Left lobe of liver (tissue), 2 donors: ENCODE measurements at places on chromosomes 7 and 10.

GRCh38 chr7:69859342-69859741 is 261.1 kb downstream of the AUTS2 start:
- DNase-seq = no peak

GRCh38 chr10:60937022-60937421 is 7.0 kb downstream of the RHOBTB1 start:
- DNase-seq = no peak

DNA sequence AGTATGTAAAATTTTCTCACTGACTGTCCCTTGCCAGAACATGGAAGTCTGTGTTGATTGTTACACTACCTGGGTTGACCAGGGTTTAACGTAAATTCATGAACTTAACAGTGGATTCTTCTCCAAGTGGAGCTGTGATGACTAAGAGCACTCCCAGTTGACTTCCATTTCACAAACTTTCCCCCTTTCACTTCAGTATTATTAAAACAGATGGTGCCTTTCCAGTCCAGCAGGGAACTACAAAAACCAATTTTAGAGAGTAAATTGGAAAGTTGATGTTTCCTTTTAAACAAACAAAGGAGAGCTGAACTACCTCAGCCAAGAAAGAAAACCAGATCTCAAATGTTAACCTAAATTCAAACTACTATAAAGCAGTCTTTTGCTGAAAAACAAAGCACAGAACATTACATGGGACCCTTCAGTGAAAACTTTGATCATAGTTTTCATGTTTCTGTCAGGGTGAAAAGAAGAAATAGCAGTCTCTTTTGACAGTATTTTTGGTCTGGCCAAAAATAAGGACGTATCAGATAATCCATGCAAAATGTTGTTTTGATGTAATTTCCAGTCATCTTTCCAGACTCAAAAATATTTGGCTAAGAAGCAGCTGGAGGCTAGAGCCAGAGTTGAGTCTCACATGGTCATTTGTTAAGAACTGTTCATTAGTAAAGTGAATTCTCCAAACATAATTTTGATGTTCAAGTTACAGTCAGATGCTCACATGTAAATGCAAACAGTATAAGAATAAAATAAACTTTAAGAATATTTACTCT is 479.9 kb upstream of the AKR1E2 start:
- DNase-seq = no peak

DNA sequence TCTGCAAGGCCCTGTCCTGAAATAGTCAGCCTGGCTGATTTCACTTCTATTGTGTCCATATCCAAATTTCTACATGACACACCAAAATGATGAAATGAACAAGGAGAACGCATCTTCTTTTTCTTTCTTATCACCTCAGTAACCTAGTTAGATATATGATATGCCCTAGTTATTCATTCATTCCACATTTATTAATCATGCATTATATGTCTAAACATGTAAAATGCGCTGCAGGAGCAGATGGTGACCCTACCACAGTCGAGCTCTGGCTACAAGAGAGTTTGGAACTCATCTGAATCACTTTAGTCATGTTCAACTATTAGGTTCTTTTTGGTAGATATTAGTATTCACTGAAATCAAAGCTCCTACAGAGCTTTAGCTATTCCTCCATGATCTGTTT is 31.8 kb upstream of the VPS41 start:
- no peak for DNase-seq

- DNase-seq = no peak
These were observed 88.7 kb downstream of the ADARB2 start for GRCh38 chr10:1648648-1649047.

DNA sequence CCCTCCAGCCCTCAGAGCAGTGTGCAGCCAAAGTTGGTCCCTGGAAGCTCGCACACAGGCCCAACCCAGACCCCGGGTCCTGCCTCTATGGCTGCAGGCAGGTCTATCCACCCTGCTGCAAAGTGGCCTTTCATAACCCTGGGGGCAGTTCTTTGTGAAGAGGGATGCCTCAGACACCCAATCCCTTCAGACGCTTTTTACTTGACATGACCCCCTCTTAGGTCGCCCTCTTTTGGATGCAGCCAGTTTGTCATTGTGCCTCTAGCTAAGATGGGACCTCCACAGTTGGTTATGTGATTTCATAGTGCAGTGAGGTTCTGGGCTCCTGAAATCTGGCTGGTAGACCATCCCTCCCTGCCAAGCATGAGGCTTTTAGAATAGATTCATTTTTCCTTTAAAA is 27.3 kb downstream of the SMKR1 start:
- DNase-seq = no peak

- DNase-seq = no peak
These were observed 34.8 kb downstream of the GRK5 start for GRCh38 chr10:119242186-119242585.

GRCh38 chr7:98679741-98680140 is 62.7 kb downstream of the NPTX2 start:
- DNase-seq = no peak

- no peak for DNase-seq
These were observed 38.7 kb downstream of the CALML5 start for GRCh38 chr10:5460468-5461202.

GRCh38 chr10:130226012-130226411 is 89.8 kb downstream of the GLRX3 start:
- DNase-seq = peak; percentile 29

DNA sequence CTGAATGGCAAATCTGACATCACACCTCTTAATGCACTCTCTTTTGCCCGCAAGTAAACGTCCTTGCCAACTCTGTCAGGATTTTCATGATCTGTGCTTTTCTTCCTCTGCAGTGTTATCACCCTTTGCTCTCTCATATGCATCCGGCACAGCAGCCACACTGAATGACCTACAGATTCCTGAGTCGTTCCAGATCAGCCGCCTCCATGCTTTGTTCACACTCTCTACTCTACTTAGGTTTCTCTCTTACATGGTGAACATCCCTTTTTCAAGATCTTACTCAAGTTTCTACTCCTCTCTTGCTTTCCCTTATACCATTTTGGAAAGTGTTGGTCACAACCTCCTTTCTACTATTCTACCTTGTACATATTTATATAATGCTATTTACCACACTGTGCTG is 127.7 kb upstream of the AOAH start:
- no peak for DNase-seq

GRCh38 chr7:3013975-3014792 is 29.5 kb downstream of the CARD11 start:
- no peak for DNase-seq

- no peak for DNase-seq
These were observed 2.4 kb downstream of the ACTA2 start for GRCh38 chr10:88949912-88950837.

DNA sequence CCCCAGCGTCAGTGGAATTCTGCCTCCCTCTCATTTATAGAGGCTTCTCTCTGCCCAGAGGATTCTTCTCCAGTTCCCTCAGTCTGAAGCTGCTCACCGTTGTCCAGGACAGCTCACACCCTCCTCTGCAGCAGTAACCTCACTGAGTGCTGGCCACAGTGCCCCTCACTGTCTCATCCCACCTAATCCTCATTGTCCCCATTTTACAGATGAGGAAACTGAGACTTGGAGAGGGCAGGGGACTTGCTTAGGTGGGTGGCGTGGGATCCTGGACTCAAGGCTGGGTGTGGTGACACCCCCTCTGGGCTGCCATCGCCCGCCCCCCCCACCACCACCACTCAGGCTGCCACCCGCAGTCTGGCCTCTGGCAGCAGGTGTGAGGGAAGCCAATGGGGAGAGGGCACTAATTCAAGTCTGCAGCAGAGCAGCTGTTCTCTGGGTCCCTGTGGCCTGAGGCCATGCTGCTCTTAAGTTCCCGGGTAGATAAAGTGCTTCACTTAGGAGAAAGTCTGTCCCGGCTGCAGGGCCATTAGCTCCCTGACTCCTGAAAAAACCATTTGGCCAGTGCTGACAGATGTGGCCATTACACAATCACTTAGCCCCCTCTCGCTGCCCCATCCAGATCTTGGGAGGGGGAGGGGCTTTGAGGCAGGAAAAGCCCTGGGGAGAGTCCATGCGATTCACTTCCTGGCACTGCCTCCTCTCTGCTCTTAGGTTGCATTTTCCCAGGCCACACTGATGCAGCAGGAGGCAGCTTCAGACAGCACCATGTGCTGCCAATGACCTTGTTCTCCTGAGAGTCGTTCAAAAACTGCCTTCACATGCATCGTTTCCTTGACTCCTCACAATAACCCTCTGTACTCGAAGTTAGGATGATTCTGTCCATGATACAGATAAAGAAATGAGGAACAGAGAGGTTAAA is 36.3 kb downstream of the DRGX start:
- no peak for DNase-seq
